SK-MEL-5 (cell line): ENCODE measurements at places on chromosomes 1 and 21. TPM values are rescaled to one million over a fixed set of nuclear protein-coding genes. Genes with fewer than 3 reads are reported as not detected.

SPATA45 gene
- 0.40 TPM in 1 of 2 replicates, not detected in the other for total RNA-seq

LENEP gene
- 0.48 and 1.2 TPM in 2 replicates for total RNA-seq

EPHX1 gene
- 20.7 and 21.8 TPM in 2 replicates for total RNA-seq

FASLG gene
- not detected in 2 replicates for total RNA-seq

CDC20 gene
- 46.6 and 51.2 TPM in 2 replicates for total RNA-seq

C4BPA gene
- not detected in 2 replicates for total RNA-seq

CYP4A11 gene
- not detected in 2 replicates for total RNA-seq

BNIPL gene
- 0.11 and 0.16 TPM in 2 replicates for total RNA-seq

TMEM240 gene
- 0.29 TPM in 1 of 2 replicates, not detected in the other for total RNA-seq

HHIPL2 gene
- total RNA-seq = not detected in 2 replicates

ARTN gene
- 0.27 TPM in 1 of 2 replicates, not detected in the other for total RNA-seq

CD164L2 gene
- total RNA-seq = not detected in 2 replicates

CRYBG2 gene
- not detected in 2 replicates for total RNA-seq

CREB3L4 gene
- total RNA-seq = 16.7 and 23.8 TPM in 2 replicates

IFFO2 gene
- 6.2 and 6.4 TPM in 2 replicates for total RNA-seq

ZBTB21 gene
- total RNA-seq = 6.2 TPM in 2 replicates

S100A10 gene
- total RNA-seq = 89.9 and 118 TPM in 2 replicates

FCRL4 gene
- total RNA-seq = not detected in 2 replicates

SHE gene
- total RNA-seq = 0.03 and 0.11 TPM in 2 replicates

KPNA6 gene
- 33.8 and 34.1 TPM in 2 replicates for total RNA-seq

ATAD3C gene
- 0.05 TPM in 1 of 2 replicates, not detected in the other for total RNA-seq

PDZK1 gene
- total RNA-seq = 0.50 and 0.77 TPM in 2 replicates

CD244 gene
- 0.05 TPM in 2 replicates for total RNA-seq
